CD8-positive, alpha-beta memory T cell (primary cell): ENCODE measurements at places on chromosomes 12 and 14. TPM values are rescaled to one million over a fixed set of nuclear protein-coding genes. Genes with fewer than 3 reads are reported as not detected.

The AGAP2 gene
- 31.7 TPM for total RNA-seq

DNA sequence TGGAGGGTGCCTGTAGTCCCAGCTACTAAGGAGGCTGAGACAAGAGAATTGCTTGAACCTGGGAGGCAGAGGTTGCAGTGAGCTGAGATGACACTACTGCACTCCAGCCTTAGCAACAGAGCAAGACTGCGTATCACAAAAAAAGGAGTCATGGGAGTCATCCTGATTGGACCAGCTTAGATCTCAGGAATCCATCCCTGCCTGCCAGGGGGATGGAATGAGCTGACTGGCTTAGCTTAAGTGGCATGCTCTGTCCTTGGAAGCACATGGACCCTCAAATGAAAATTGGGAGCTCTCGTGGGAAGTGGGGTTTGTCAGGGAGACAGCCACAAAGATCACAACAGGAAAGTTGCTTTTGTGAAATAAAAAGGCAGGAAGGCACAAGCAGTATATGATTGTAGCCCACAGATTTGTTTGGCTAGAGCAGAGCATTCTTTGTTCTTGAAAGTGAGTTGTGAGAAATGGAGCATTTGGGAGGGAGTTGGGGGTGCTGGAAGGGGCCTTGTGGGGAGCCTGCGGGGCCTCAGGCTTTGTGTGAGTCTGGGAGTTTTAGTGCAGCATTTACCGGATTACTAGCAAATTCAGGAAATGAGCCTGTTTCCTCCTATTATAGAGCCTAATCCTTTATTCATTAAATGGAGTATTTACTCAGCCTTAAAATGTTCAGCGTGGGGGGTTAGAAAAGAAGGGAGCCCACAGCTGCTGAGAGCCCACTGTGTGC lies 30.7 kb downstream of the DGLUCY start:
- no peak for DNase-seq
- H3K4me3 ChIP-seq, result no peak overlapping the region

DNA sequence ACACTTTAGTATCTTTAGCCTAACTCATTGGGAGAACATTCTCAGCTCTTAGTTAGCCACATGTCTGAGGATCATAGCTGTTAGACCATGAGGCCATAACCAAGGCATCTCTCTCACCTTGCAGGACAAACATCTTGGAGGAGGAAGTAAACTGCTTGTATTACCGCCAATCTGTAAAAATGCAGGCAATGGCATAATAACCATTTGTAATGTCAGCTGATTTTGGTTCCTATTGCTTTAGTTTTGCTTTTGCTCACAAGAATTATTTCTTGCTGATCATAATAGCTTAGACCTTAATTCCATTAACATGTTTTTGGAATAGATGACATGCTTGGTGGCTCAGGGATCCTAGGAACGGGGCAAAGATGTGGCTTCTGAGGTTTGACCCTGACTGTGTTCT lies 16.4 kb upstream of the GSG1 start:
- H3K27ac ChIP-seq, result no peak overlapping the region
- no peaks in the 10 kb centered on the region for H3K4me1 ChIP-seq
- H3K36me3 ChIP-seq, result no peaks in the 10 kb centered on the region
- H3K27me3 ChIP-seq, result no peaks in the 10 kb centered on the region
- no peak overlapping the region for H3K4me3 ChIP-seq

DNA sequence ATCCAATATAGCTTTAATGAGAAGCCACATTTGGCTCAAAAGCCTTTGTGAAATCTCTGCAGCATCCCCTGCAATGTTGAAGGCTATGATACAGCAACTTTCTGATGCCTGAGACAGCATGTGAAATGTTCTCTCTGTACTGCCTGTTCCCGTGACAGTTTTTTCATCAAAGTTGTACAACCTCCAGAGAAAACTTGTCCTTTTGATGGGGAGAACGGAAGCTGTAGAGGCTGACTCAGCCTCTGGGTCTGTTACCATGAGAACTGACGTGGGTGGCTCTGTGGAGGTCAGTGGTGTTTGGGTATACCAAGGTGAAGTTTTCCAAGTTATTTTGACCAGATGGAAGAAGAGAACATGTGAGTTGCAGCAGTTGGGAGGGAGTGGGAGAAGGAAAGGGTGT lies 17.0 kb downstream of the SLC4A8 start:
- peaks cover 10% of the 10 kb centered on the region for H3K4me1 ChIP-seq
- no peaks in the 10 kb centered on the region for H3K27me3 ChIP-seq
- no peaks in the 10 kb centered on the region for H3K36me3 ChIP-seq
- no peak overlapping the region for H3K27ac ChIP-seq
- H3K4me3 ChIP-seq, result no peak overlapping the region

- H3K4me3 ChIP-seq, result no peak overlapping the region
- H3K36me3 ChIP-seq, result no peaks in the 10 kb centered on the region
- no peaks in the 10 kb centered on the region for H3K4me1 ChIP-seq
- no peak for DNase-seq
- H3K27ac ChIP-seq, result no peak overlapping the region
Measured at GRCh38 chr14:94961386-94962165, 191.7 kb upstream of the GSC start.

- no peaks in the 10 kb centered on the region for H3K27me3 ChIP-seq
- H3K4me3 ChIP-seq, result no peak overlapping the region
- H3K36me3 ChIP-seq, result no peaks in the 10 kb centered on the region
- no peak overlapping the region for H3K27ac ChIP-seq
- H3K4me1 ChIP-seq, result no peaks in the 10 kb centered on the region
- DNase-seq, result no peak
Measured at GRCh38 chr12:8771072-8771471, 51.3 kb upstream of the A2ML1 start.

DNA sequence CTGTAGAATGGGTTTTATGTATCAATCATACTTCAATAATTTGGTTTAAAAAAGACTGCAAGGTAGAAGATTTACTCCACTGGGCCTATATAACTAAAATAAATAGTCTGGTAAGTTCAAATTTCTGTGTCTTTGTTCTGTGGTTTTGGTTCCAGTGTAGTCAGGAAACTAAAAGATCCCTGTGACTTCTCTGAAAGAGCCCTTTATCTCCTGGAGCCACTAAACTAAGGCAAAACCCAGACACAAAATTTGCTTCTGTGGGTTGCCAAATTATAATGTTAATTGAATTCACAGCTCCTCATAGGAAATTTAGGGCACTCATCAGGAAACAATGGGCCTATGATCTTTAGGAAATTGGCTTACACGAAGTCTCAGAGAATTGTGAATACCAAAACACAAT lies 1038.4 kb downstream of the GALC start:
- H3K27me3 ChIP-seq, result no peaks in the 10 kb centered on the region
- H3K4me1 ChIP-seq, result no peaks in the 10 kb centered on the region
- no peaks in the 10 kb centered on the region for H3K36me3 ChIP-seq
- DNase-seq, result no peak
- H3K27ac ChIP-seq, result no peak overlapping the region

DNA sequence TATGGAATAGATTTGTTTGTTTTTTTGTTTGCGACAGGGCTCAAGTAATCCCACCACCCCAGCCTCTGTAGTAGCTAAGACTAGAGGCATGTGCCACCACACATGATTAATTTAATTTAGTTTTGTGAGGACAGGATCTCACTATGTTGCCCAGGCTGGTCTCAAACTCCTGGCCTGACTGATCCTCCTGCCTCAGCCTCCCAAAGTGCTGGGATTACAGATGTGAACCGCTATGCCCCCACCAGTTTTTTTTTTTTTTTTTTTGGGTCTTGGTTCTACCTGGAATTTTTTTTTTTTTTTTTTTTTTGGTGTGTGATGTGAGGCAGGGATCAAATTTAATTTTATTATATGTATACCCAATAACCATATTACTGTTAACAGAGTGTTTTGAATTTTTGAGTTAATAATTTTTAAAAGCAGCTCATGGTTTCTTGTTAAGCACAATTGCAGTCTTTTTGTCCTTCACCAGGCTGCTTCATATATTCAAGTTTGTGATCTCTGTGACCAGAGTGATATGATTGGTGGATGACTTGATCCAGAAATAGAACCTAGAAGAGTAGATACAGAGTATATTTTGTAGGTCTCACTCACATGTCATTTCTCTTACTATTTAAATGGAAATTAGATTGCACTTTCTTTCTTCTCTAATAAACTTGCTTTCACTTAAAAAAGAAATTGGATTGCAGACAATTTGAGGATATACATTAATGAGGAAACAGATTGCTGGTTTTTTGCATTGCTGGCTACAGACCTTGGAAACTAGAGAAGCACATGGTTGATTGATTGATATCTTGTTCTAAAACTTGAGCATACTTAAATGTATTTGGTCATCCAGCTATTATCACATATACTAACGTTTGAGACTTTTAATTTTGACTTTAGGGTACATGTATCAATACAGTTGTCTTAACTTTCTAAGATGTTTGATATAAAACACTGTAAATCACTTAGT lies 13.2 kb downstream of the ADIPOR2 start:
- H3K4me3 ChIP-seq, result no peak overlapping the region
- H3K27ac ChIP-seq, result no peak overlapping the region
- no peaks in the 10 kb centered on the region for H3K36me3 ChIP-seq
- no peak for DNase-seq
- peaks cover 17% of the 10 kb centered on the region for H3K4me1 ChIP-seq

DNA sequence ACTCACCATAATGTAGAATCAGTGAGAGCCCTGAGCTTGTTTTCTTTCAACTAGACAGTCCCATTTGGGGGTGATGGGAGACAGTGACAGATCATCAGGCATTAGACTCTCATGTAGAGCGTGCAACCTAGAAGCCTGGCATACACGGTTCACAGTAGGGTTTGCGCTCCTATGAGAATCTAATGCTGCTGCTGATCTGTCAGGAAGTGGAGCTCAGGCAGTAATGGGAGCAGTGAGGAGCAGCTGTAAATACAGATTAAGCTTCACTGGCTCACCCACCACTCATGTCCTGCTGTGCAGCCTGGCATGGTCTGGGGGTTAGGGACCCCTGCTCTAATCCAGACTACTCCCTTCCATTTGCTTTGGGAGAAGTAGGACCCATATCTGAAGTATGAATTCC lies 55.6 kb downstream of the FNTB start:
- no peaks in the 10 kb centered on the region for H3K27me3 ChIP-seq
- no peaks in the 10 kb centered on the region for H3K4me1 ChIP-seq
- no peak for DNase-seq
- H3K4me3 ChIP-seq, result no peak overlapping the region
- H3K27ac ChIP-seq, result peak overlapping the region; percentile 51
- H3K36me3 ChIP-seq, result peaks cover 7% of the 10 kb centered on the region

DNA sequence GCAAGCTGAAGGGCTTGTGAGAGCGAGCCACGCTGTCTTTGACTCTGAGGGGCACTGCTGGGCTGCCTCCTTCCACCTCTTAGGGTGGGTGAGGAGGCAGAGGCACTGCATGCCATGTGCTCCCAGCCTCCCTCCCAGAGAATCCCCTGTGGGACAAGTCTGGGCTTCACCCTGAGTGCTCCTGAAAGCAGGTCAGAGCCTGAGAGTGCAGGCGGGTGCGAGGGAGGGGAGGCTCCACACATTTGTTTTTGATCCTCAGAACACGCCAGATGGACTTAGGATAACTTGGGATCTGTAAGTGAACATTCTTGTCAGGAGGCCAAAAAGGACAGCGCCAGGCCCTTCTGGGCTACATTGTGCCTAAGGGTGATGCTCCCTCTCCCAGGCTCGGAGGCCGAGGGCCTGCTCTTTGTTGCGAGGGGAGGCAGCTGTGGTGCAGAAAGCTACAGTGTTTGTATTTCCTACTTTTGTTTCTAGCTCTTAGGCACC lies 155.4 kb downstream of the TMX1 start:
- DNase-seq, result no peak
- no peak overlapping the region for H3K27ac ChIP-seq
- no peak overlapping the region for H3K4me3 ChIP-seq
- H3K27me3 ChIP-seq, result no peaks in the 10 kb centered on the region

- no peaks in the 10 kb centered on the region for H3K4me1 ChIP-seq
- peaks cover 4% of the 10 kb centered on the region for H3K27me3 ChIP-seq
- no peak for DNase-seq
- no peak overlapping the region for H3K4me3 ChIP-seq
- no peaks in the 10 kb centered on the region for H3K36me3 ChIP-seq
Measured at GRCh38 chr14:30771595-30771994, 102.8 kb upstream of the COCH start.
